Vagina (tissue), 2 donors: ENCODE measurements at places on chromosomes 4 and X. TPM values are rescaled to one million over a fixed set of nuclear protein-coding genes. Genes with fewer than 3 reads are reported as not detected.

ATP7A gene
- total RNA-seq, result 8.1 TPM

IBSP gene
- not detected for total RNA-seq

SSX3 gene
- not detected for total RNA-seq

RAP2C gene
- 11.8 TPM for total RNA-seq

SCRG1 gene
- total RNA-seq, result 0.49 TPM

ADH6 gene
- not detected for total RNA-seq

SPIN2A gene
- total RNA-seq, result 2.5 TPM

PABPC1L2B gene
- not detected for total RNA-seq

ZNF674 gene
- 5.2 TPM for total RNA-seq

- DNase-seq, result no peak
Measured at GRCh38 chr4:94457692-94458106, 6.0 kb downstream of the PDLIM5 start.

- no peak for DNase-seq
Measured at GRCh38 chr4:127118681-127119080, 514.1 kb upstream of the INTU start.

DNA sequence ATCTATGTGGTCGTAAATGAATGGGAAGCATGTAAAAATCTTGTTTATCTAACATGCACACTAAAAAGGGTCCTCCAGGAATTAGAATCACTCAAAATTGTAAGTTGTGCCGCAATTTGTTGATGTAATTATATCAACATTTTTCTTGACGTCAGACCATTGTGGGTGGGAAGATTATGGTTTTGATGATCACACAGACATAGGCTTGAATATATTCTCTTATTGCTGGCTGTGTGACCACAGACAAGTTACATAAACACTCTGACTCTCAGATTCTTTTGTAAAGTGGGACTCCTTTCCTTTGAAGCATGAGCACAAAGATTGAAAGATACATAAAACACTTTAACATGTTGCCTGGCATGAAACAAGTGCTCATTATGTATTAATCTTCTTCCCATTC lies 51.5 kb downstream of the IL1RAPL1 start:
- no peak for DNase-seq

- no peak for DNase-seq
Measured at GRCh38 chr4:46389301-46389775, 590 bp downstream of the GABRA2 start.

DNA sequence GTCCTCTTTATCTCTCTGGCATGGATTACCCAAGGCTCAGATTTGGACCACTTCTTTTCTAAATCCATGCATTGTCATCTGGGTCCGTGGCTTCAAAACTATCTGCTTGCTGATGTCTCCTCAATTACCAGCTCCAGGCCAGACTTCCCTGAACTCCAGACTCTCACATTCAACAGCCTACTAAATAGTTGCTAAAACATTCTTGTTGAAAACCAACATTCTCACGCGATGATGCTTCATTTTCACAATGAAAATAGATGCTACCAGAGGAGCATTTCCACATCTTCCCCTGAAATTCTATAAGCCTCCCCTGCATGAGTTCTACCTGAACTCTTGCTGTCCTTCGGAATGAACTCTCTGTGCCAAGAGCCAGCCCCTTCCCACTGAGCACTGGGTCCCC lies 5.2 kb upstream of the TLR6 start:
- no peak for DNase-seq

- DNase-seq, result no peak
Measured at GRCh38 chr4:30789219-30789671, 69.1 kb downstream of the PCDH7 start.

DNA sequence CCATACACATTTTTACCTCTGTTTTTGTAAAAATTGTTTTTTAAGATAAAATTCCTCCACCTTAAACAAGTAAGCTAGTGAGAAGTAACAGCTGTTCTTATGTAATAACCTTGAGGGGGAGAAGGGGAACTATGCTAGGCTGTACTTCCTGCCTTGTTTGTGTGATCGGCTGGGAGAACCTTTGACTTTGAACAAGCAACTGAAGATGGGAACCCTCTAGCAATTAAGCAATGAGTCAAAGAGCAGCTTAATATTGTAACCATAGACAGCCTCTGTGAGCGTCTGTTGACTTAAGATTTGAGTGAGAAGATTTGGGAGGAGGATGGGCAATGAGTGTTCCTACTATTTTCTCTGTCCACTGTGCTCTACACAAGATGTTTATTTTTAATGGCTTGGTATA lies 135.1 kb downstream of the SCLT1 start:
- no peak for DNase-seq

- no peak for DNase-seq
Measured at GRCh38 chrX:107827852-107828251, 2.2 kb downstream of the MID2 start.

GRCh38 chr4:82789025-82789776 lies 9.4 kb downstream of the SCD5 start:
- no peak for DNase-seq

GRCh38 chr4:128455480-128455879 lies 167.9 kb upstream of the PGRMC2 start:
- no peak for DNase-seq

DNA sequence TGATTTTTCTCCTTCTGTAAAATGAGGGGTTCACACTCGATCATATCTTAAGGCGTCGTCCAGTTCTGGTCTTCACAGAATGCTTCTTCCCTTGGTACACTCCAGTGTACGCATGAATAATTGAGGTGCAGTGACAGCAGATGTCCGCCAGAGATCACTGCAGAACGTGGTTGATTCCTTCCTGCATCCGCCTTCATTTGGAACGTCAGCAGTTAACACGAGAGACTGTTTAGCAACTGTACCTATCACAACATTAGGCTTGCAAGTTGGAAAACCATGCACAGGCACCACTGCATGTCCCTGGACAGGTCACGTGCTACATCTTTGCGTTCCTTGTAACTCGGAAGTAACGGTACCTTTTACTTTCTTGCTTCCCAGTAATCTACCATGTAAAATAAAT lies 66.0 kb upstream of the GEMIN8 start:
- DNase-seq, result no peak

GRCh38 chr4:57109411-57109846 lies 756 bp downstream of the IGFBP7 start:
- no peak for DNase-seq

- no peak for DNase-seq
Measured at GRCh38 chr4:104625706-104626105, 131.0 kb upstream of the CXXC4 start.

- no peak for DNase-seq
Measured at GRCh38 chrX:53481093-53481492, 46.9 kb upstream of the HSD17B10 start.

GRCh38 chr4:161280929-161281328 lies 882.9 kb downstream of the FSTL5 start:
- no peak for DNase-seq

- DNase-seq, result no peak
Measured at GRCh38 chrX:2902841-2903240, 26.3 kb downstream of the ARSD start.

DNA sequence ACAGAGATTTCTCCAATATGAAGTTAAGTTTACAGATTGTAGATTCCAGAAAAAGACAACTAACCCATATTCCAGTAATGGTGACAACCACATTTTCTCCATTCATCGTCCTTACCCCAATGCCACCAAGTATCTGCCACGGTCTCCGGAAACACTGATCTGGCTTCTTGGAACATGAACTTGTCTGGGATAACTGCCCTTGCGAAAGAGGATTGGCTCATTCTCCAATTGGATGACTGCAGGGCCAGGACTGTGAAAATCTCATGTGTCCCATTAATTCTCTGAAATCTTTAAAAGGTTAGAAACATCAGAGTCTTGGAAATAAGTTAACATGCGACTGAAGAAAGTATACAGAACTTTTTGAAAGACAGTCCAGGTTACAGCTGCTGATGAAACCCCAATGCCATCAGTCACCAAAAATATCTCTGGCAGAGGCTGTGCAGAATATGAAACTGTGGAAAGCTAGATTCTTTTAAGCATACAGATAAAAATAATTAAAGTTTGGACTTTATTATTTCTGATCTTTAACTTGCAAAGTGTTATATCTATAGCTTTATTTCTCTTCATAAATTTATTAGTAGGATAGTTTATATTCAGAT lies 496.9 kb downstream of the PPARGC1A start:
- DNase-seq, result no peak

DNA sequence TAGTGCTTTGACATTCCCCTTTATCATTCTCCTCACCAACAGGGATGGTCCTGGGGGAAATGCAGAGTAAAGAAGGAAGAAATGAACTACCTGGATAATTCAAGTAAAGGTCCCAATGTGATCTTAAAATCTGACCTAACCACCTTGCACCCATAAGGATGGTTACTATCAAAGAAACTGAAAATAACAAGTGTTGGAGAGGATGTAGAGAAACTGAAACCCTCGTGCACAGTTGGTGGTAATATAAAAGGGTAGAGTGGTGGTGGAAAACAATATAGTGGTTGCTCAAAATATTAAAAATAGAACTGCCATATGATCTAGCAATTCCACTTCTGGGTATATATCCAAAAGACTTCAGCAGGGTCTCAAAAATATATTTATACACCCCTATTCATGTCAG lies 298.6 kb upstream of the PPARGC1A start:
- no peak for DNase-seq

DNA sequence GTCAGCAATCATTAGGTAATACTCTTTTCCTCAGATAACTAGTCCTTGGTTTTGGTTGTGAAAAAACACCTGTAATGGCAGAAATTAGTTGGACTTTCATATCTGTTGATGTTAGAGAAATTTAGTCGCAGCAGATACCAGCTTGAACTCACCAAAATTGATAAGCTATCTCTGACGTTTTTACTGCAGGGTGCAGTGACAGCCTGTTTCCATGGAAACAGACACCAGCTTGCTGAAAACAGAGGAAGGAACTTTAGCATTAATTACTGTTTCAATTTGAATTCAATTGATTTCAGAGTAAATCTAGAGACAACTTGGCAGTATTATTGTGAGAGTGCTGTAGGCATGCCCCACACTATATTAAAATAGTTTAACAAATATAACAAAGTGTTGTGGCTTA lies 246.5 kb downstream of the PPP1R2C start:
- DNase-seq, result no peak

DNA sequence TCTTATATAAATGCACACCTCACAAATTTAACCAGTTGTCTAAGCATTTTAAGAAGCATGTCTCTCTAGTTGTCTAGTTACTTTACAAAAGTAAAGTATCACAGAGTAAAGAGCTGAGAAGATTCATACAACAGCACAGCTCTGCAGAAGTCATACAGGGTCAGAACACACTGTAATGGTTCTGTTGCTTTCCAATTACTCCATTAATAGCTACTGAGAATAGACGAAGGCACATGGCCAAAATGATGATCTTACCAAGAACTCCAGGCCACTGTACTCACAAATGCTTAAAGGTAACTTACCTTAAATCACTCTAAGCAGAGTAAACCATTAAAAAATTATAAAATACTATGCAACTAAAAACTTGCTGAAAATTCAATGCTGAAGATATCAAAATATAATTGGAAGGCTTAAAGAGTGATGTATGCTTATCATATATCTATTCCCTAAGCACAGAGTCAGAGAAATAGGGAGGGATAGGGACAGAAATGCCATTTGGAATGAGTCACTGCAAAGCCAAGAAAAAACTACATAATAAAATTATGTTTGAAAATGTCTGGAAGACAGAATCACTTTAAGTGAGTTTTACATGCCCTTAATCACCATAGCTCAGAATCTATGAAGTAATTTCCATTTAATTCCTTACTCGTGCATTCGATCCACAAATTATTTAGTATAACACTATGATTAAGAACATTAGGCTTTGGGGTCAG lies 71.0 kb downstream of the DDX60L start:
- DNase-seq, result no peak

GRCh38 chrX:105865709-105866108 lies 43.4 kb downstream of the NRK start:
- no peak for DNase-seq
